ENCODE measurements at places on chromosomes 16 and 17.

GRCh38 chr17:9729034-9729650 is 62.2 kb downstream of the DHRS7C start:
- no peak for DNase-seq

DNA sequence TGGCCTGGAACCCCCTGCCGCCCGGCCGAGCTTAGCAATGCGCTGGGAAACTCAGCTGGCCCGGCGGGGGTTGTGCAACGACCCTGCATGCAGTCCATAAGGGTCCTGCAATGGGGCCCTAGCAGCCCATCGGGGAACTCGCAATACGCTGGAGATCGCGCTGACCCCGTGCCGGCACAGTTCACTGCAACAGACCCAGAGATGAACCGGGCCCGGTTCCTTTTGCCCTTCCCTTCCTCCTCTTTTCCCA is 375 bp downstream of the SLC25A11 start:
- no peak for DNase-seq

- no peak for DNase-seq
These were observed 37.7 kb upstream of the CDH3 start for GRCh38 chr16:68607443-68607842.

DNA sequence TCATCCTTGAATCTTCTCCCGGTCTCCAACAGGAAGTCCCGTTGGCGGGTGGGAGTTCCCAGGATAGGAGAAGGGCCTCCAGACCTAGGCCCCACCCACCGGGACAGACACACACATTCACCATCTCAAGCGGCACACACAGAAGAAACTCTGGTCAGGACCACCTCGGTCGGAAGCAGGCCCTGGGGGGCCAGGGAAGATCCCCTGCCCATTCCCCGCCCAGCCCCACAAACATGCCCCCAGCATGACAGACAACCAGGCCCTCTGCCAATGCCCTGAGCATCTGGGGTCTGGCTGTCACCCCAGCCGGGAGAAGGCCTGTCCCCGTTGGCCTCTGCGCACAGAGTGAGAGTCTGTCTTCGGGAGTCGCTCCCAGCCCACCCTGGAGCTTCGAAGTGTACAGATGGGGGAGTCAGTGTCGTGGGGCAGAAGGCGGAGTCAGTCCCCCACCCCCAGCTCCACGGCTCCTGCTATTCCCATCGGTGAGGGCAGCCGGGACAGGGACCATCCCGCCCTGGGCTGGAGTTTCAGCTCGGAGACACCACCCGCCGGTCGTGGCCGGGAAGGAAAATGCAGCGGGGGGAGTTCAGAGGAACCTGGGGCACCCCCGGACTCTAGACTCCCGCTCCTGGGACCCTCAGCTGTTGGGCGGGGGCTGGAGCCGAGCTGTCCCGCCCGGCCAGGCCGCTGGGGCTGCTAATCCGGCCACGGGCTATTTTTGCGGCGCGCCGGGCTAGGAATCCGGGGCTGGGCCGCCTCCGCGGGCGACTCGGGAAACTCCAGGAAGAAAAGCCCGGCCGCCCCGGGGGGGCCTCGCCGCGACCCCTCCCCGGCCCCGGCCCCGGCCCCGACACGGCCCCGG is 660 bp downstream of the RHBDF1 start:
- no peak for DNase-seq

GRCh38 chr17:54191261-54191660 is 368.5 kb downstream of the KIF2B start:
- no peak for DNase-seq

DNA sequence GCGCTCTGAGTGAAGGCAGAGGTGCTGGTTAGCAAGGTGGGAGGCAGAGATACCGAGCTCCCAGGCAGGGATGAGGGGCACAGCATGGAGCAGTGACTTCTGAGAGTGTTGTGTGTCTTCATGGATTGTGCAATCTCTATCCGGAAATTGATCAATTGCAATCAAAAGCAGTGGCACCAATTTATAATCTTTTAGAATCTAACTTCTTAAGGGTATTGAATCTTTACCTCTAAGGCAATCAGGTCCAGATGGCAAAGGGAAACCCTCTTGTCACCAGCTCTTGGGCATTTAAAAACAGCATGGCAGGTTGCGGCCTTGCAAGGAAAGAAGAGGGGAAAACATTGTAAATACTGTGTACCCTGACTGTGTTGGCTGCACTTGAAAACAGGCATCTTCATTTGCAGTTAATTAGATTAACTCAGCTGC is 58.0 kb upstream of the MRTFB start:
- DNase-seq, result no peak

DNA sequence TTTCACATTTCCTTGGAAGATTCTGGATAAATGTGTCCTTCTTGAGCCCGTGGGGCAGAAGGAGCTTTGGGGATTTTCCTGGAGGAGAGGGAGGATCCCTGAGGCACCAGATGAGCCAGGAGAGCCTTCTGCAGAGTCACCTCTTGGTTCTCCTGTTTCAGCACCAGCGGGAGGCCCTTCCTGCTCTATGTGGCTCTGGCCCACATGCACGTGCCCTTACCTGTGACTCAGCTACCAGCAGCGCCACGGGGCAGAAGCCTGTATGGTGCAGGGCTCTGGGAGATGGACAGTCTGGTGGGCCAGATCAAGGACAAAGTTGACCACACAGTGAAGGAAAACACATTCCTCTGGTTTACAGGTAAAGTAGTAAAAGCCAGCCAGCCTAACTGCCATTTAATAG is 77.1 kb downstream of the ARSG start:
- DNase-seq, result no peak

DNA sequence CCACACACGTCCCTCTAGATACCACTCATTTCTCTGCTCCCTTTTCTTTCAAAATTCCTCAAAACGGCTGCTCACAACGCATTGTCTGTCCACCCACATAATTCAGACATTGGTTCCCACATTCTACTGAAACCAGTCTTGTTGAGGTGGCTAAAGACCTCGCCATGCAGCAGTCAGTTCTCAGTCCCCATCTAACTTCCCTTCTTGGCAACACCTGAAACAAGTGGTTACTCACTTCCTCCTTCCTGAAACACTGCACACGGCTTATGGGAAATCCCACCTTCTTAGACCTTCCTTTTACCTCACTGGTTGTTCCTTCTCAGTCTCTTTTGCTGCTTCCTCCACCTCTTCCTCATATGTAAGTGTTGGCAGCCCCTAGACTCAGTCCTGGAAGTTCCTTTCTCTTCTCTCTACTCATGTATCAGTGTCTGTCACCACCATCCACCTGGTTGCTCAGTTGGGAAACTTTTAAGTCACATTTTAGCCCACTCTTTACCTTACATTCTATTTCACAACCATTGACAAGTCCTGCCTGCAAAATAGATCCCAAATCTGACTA is 277.1 kb downstream of the CEP112 start:
- no peak for DNase-seq

- DNase-seq, result no peak
These were observed 13.8 kb upstream of the ATP6V0C start for GRCh38 chr16:2499890-2500429.

DNA sequence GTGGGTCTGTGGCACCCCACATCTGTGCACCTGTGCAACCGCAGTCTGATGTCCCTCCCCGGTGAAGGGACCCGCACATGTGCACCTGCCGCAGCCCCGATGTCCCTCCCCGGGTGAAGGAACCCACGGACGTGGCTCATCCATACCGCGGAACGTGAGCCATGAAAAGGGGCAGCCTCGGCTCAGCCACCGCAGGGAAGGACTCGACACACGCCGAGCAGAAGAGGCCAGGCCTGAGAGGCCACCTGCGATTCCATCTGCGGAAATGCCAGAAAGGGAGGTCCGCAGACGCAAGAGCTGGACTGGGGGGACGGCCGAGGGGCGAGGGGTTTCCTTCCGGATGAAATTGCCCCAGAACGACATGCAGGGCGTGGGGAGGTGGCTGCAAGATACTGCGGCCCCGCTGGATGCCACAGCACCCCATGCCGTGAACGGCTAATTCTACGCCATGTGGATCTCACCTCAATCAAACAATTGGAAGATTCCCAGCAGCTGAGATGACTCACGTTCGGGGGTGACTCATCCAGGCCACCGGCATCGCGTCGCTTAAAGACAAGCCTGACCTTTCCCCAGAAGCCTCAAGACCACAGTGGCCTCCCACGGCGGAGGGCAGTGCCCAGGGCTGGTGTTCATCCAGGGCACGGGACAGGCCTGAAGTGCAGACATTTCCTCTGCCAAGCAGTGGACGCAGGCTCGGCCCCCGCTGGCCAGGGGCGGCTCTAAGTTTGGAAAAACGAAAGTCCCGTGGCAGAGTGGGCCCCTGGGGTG is 21.0 kb downstream of the SOX8 start:
- no peak for DNase-seq

DNA sequence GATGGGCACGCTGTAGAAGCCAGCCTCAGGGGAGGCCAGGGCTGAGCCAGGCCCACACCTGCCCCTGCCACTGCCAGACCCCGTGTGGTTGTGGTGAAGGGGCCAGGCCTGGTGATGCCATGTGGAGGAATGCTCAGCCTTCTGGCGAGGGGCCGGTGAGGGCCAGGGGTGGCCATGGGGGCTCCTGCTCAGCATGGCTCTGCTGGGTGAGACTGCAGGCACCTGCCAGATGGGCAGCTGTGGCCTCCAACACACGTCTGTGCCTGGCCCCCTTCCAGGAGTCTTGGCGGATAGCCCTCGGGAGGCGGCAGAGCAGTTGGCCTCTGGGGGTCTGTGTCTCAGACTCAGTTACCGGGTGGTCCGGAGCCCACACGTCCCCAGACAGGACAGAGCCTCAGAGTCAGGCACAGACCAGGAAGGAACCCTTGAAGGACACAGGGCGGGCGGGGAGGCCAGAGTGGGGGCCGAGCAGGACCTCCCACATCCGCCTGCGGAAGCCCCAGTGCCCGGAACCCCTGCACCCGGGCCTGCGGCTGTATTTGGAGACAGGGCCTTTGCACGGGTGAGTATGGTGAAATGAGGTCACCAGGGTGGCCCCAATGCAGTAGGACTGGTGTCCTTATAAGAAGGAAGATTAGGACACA is 22.5 kb upstream of the CHMP6 start:
- DNase-seq, result no peak

DNA sequence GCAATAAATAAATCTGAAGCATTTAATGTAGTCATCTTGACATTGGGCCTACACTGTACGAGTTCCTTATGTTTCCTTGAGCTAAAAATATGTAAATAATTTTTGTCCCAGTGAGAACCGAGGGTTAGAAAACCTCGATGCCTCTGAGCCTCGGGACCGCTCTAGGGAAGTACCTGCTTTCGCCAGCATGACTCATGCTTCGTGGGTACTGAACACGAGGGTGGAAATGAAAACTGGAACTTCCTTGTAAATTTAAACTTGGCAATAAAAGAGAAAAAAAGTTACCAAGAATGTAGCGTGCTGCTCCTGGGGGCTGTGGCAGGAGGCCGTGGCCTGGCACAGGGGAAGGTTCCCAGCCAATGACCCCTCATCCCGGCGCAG is 74.1 kb downstream of the SOCS1 start:
- DNase-seq, result no peak

GRCh38 chr17:33421933-33422332 is 128.8 kb upstream of the ASIC2 start:
- no peak for DNase-seq

DNA sequence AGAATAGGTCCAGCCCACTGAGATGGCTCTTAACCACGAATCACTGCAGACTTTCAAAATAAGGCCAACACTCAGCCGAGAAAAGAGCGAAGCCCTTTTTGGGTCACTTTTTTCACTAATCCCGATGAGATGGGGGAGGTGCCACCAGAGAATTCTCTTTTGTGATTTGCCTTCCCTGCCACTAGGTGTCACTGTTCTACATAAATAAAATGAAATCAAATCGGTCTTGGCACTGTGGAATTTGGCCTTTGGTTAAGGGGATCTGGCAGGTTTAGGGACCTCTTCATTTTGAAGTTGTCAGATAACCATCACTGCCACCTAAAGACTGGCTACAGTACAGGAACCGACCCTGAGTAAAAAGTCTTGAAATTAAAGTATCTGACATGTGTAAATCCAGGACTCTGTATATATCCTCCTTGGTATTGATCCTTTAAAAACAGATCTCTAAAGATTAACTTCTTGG is 147.0 kb downstream of the HS3ST4 start:
- DNase-seq, result no peak

DNA sequence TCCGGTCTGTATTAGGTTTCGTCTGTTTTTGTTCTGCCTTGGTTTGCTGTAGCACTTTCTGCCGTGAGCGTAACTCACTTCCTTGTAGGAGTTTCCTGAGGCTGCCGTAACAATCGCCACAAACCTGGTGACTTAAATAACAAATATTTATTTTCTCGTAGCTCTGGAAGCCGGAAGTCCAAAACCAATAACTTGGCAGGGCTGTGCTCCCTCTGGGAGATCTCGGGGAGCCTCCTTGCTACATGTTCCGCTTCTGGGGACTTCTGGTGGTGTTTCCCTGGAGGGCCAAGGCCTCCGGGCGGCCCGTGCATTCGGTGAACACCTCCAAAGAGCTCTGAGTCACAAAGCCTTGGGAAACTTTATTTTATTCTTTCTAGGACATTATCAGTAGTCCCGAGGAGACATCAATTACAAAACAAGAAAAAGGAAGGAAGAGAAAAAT is 6.8 kb upstream of the WDR45B start:
- no peak for DNase-seq

GRCh38 chr17:17902877-17903276 is 66.1 kb upstream of the SREBF1 start:
- DNase-seq, result no peak

GRCh38 chr17:10337976-10338375 is 34.8 kb downstream of the MYH13 start:
- no peak for DNase-seq

DNA sequence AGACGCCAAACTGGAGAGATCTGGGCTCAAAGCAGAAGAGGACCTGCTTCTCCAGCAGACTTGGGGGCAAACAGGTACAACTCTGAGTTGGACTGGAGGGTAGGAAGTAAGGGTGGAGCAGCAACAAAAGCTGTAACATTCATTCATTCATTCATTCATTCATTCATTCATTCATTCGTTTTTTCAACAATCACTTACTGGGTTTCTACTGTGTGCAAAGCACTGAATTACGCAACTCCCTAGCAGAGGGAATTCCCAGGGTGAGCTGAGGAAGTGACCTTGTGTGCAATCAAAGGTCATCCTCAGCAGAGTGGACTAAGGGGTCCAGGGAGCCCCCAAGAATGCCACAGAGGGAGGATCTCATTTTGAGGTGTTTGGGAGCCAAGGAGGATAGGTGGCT is 231.1 kb upstream of the SDK2 start:
- DNase-seq, result no peak

DNA sequence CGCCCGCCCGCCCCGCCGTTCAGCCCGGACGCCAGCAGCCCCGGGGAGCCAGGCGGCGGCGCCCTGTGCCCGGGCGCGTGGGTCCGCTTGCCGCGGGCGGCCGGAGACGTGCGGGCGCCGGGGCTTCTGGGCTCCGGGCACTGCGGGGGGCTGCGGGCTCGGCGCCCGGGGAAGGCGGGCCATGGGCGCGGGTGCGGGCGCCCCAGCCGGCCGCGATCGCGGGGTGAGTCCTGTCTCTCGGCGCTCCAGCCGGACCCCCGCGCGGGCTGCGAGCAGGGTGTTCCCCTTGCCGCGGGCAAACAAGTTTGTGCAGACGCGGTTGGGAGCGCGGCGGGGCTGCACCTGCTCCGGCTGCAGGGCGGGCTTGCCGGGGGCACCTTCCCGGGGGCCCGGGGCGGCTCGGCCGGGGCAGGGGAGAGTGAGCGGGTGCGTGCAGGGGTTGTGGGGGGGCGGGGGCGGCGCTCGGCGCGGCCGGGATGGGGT is 292 bp downstream of the WSCD1 start:
- no peak for DNase-seq

GRCh38 chr16:15607700-15608396 is 35.1 kb downstream of the MARF1 start:
- no peak for DNase-seq

- no peak for DNase-seq
These were observed 5.0 kb upstream of the DNASE1L2 start for GRCh38 chr16:2231016-2231931.

All from activated naive CD4-positive, alpha-beta T cell (primary cell).